ENCODE measurements at places on chromosomes 5 and 9.

DNA sequence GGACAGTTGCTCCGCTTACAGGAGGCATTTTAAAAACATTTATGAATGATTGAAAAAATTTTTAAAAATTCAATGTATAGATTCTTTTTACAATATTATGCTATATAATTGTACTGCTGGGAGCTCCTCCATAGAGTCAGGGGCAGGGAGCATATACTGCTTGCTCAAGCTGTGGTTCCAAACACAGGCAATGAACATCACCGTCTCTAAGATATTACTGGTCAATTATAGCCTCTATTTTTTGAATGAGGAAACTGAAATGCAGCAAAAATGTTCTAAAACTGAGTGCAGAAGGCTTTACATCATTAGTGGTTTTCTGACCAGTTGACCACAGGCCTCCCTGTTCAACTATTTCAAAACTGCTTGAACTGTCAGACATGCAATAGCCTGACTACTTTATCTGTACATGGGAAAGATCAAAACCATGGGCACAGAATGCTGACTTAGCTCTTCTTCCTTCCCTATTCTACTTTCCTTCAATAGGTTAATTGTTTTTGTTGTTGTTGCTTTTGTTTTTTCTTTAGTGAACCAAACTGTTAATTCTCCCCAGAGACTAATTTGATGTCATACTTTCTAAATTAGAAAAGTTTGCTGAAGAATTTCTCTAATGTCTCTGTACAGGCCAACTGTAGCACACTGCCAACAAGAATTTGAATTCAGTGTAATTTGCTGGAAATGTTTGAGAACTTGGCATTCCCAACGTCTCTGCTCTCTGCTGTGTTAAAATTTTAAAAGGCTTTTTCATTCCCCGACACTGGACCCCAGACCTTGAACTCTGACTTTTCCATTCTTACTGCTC lies 107.6 kb upstream of the MPDZ start:
- no peak for DNase-seq

GRCh38 chr5:59042201-59043055 lies 459.6 kb downstream of the RAB3C start:
- DNase-seq, result no peak

DNA sequence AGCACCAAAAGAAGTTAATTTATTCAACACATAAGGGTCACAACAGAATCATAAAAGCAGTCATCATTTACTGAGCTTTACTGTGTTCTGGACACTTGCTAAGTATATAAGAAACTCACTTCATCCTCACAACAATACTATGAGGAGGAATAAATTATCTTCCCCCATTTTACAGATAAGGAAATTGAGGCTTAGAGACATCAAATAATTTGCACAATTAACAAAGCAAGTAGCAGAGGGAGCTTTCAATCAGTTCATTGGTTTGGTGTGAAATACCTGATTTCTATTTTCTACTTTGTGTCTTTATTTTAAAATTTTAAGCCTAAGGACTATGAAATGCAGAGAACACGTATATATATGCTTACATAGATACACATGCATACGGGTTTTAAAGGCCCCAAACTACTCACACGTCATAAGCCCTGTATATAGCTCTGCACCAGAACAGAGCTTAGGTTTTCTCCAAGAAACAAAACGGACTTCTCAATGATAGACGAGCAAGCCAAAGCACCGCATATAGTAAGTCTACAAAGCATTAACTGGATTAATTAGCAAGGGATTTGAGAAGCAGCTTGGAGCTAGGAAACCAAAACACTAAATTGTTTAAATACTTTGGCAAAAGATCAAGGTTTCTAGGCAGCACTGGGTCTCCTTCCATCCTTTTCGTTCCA lies 95.6 kb downstream of the DENND1A start:
- no peak for DNase-seq

DNA sequence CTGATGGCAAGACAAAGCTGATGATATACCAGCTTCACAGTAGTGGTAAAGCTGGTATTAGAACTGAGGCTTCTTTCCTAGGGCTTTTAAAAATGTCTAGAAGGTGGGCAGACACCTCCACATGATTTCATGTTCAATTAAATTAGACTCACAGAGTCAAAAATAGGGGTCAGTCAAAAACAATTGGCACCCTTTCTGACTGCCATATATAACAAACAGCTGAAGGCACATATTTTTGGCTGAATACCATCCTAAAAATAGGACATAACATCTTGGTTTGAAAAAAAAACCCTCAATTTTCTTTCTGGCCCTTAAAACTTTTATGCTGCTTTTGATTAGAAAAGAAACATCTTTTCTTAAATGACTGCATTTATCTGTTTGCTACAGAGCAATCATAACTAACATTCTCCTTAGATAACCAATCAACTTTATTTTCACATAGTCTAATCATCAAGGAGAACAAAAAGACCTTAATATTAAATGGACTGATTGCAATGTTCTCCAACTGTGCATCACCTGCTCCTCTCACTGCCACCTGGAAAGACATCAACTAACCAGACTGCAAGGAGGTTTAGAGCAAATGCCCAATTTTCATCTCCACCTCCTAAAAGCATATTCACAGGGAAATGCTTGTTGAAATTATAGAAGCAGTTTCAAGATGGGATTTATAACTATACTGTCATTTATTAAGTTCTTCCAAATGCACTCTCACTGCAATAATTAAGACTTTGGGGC lies 3.2 kb downstream of the SGTB start:
- DNase-seq, result no peak

DNA sequence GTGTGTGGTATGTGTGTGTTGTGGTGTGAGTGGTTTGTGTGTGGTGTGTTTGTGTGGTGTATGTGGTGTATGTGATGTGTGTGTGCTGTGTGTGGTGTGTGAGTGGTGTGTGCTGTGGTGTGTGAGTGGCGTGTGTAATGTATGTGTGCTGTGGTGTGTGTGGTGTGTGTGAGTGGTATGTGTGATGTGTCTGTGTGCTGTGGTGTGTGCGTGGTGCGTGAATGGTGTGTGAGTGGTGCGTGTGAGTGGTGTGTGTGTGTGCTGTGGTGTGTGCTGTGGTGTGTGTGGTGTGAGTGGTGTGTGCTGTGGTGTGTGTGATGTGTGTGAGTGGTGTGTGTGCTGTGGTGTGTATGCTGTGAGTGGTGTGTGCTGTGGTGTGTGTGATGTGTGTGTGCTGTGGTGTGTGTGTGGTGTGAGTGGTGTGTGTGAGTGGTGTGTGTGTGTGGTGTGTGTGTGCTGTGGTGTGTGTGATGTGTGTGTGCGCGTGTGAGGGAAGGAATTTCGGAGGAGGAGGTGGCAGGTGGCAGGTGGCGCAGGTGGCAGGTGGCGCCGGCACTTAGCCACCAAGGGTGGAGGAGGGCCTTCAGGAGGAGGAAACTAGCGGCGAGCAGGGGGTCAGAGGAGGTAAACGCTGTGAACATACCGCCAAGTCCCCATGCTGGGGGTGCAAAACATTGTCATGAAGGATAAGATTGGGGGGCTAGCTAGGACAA lies 191.8 kb downstream of the MELK start:
- DNase-seq, result no peak

GRCh38 chr9:32705059-32705458 lies 69.6 kb upstream of the TAF1L start:
- DNase-seq, result no peak

- peak; percentile 5 for DNase-seq
Observed at GRCh38 chr9:17462869-17463464, 115.9 kb upstream of the SH3GL2 start.

DNA sequence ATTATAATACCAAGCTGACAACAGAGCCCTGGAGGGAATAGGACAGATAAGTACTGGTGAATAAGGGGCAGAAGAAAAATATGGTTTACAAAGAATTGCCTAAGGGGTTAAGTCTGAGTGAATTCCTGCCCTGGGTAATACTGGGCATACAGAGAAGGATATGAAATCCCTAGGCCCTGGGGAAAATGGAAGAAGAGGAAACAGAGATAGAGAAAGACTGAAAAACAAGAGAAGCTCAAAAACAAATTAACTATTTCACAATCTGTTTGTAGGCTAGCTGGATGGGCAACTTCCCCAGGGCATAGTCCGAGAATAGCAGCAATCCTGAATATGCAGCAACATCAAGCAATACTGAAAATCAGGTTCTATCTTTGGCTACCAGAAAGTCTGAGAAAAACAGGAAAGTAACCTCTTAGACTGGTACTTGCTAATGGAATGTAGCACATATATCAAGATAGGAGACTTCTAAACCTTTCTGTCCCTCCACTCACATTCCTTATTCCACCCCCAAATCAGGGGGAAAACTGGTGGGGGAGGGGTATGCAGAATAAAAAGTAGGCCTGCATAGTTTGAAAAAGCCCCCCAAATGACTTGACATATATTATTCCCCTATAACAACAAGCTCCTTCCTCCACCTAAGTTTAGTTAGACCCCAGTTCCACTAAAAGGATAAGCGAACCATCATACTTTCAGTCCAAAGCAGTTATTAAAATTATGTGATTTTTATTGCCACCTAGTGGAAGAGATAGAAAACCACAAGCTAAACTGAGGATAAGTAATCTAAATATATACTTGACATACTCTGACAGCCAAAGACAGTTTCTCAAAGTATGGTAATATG lies 20.6 kb downstream of the SLC38A9 start:
- no peak for DNase-seq

DNA sequence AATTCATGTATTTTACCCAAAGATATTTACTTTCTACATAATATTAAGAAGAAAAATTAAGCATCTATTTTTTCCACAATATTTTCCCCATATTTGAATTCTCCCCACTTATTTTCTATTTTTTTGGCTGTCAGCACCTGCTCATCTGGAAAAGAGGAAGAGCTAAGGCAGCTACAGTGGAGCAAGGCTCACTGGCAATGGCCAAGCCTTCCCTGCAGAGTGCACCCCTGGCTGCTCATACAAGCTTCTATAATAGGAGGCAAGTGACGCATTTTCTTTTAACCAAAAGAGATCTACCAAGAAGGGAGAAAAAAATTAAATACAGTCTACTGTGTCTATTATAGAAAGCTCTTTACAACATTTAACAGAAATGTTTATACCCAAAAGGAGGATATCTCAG lies 72.5 kb downstream of the AUH start:
- no peak for DNase-seq

DNA sequence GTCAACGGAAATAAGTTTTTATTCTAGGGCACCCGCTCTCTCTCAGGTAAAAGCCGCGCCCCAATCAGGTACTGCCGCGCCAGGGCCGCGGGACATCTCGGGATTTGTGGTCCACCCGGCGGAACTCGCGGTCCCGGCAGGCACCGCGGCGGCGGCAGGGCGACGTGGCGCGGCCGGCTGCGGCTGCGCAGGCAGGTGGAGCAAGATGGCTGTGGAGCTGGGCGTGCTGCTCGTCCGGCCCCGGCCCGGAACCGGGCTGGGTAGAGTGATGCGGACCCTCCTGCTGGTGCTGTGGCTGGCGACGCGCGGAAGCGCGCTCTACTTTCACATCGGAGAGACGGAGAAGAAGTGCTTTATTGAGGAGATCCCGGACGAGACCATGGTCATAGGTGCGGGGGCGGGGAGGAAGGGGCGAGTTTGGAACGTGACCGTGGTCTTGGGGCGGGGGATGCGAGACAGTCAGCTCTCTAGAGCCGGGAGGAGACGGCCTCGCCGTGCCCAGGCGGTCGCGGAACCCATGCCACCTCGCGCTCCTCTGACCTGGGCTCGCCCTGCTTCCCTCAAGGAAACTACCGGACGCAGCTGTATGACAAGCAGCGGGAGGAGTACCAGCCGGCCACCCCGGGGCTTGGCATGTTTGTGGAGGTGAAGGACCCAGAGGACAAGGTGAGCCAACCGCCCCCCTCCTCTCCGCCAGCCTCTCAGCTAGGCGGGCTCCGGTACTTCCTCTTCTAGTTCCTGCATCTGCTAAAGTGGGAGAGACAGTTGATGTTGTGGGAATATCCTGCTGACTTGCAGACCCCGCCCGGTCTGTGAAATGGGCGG lies at the start of gene TMED9:
Gene TMED9 (plus strand): TSS at position 194 of the 825 bp plus-strand sequence. CDS start 12 bp downstream, at position 206.
- no peak for DNase-seq

DNA sequence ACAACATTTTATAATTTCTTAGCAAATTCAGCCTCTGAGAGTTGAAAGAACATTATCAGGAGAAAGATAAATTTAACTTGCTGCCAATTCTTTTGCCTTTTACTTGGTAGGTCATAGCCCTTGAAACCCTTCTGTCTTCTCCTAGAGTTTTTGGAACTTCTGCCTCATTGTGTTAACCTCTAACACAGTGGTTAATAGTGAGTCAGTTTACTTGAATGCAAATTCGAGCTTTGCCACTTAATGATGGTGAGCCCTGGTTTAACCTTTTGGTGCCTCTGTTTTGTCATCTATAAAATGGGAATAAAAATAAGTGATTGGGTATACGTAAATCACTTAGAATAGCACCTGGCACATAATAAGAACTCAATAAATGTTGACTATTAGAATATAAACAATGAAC lies 1.8 kb upstream of the INIP start:
- no peak for DNase-seq

DNA sequence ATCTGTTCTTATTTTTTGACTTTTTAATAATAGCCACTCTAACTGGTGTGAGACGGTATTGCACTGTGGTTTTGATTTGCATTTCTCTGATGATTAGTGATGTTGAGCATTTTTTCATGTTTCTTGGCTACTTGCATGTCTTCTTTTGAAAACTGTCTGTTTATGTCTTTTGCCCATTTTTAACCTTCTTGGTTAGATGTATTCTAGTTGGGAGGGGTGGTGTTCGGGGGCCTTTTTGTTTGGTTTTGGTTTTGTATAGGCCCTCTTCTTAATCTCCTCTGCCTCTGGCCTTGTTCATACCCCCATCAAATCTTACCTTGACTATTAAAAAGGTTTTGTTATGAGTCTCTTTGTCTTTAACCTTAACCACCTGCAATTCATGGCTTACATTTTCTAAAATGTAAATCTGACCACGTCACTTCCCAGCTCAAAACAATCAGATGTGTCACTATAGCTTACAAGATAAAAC lies 107.8 kb upstream of the NR4A3 start:
- no peak for DNase-seq

DNA sequence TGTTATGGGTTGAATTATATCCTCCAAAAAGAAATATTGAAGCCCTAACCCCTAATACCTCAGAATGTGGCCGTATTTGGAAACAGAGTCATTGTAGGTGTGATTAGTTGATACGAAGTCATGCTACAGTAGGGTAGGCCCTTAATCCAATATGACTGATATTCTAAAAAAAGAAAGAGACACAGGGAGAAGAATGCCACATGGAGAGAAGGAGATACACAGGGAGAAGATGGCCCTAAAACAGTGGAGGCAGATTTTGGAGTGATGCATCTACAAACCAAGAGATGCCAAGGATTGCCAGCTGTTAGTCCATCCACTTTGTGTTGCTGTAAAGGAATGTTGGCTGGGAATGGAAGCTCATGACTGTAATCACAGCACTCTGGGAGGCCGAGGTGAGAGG lies 21.3 kb downstream of the ARRDC3 start:
- DNase-seq, result no peak

DNA sequence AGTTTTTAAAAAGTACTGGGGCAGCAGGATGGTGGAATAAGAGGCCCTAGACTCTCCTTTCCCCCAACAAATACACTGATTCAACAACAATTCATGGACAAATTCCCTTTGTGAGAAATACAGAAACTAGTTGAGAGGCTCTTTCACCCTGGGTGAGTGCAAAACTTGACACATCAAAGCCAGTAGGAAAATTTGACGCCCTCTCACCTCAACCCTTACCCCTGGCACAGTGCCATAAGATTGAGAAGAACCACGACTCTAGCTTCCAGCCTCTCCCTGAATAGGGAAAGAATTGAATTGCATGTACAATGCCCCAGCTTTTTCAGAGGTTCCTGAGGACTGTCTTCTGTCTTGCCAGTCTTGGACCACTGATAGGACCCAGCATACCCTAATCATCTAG lies 12.3 kb downstream of the KIF4B start:
- DNase-seq, result no peak
